ENCODE measurements at places on chromosomes 12 and 14. TPM values are rescaled to one million over a fixed set of nuclear protein-coding genes. Genes with fewer than 3 reads are reported as not detected.

The GARIN6 gene
- not detected for total RNA-seq

The KCNJ8 gene
- 0.34 TPM for total RNA-seq

The ALDH2 gene
- total RNA-seq, result 97.2 TPM

The CCDC197 gene
- total RNA-seq, result not detected

The EXOC3L4 gene
- total RNA-seq, result 2.0 TPM

The SYCP3 gene
- not detected for total RNA-seq

The PLEKHG7 gene
- total RNA-seq, result 0.10 TPM

The KRT72 gene
- not detected for total RNA-seq

The IRAK3 gene
- 0.14 TPM for total RNA-seq
